ENCODE measurements at places on chromosomes 12 and 14.

DNA sequence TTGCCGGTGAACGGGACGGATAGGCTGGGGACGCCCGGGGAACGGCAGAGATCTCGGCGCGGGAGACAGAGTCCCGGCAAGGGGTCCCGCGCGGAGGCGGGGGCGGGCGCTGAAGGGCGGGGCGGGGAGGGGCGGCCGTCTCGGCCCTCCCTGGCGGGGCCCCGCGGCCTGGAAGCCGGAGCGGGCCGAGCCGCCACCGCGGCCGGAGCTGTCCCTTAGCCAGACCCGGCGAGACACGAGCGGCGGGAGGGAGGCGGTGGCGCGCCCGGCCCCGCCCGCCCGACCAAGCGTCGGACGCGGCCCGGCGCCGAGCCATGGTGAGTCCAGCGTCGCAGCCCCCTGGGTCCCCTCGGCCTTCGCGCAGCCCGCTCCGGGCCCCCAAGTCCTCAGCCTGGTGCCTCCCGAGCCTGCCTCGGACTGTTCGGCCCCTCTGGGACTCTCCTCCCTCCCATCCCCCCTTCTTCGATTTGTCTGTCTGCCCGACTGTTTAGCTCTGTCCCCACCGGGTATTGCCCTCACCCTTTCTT, at the start of gene ARHGEF40:
TSS of gene ARHGEF40 (plus strand) at position 222 of the 527 bp plus-strand sequence. CDS start at position 315, 93 bp downstream.
- DNase-seq = no peak

DNA sequence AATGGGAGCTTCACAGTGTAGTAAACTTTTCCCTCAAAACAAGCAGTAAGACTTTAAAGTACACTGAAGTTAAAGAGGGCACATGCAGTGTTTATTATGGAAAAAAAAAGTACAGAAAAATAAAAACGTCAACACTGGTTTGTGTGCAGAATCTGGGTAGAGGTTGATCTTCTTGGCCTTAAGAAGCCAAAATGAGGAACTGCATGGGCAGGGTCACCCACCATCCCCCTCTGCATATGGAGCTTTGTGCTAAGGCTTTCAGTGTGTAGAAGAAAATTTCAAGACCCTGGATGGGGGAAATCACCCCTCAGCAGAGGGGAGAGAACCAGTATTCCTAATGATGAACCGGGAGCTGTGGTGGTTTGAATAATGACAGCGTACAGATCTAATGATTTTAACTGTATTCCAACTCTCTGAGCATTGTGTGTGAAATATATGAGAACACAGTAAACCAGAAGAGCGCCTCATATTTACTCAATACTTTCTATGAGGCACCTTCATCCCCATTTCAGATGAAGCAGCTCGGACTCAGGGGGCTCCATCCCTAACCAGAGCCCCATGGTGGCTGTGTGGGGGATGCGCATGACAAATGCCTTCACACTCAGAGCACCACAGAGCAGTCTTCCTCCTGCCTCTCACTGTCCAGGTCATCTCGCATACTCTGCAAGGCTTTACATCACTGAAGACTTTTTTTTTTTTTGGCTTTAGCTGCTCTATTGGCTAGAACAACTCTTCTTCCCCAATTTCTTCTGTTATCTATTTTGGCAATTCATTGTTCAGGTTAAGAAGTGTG, 33.4 kb downstream of the ACADS start:
- no peak for DNase-seq

GRCh38 chr12:124168016-124168786, 126.7 kb upstream of the RFLNA start:
- DNase-seq = no peak

DNA sequence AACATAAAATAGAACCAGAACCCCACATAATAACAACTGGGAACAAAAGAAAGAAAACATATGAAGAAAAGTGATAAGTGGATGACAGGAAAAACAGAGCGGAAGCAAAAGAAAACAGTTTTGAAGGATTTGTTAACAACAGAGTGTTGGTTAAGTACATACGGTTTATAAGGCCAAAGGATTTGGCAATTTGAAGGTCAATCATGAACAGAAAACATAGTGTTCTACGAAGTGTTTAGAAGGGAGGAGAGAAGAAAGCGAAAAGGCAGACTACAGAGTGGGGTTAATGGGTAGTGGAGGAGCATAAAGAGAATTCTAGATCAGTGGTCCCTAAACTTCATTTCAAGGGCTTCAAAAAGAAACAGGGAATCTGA, 3.9 kb upstream of the AP4S1 start:
- DNase-seq = no peak

- no peak for DNase-seq
Measured at GRCh38 chr12:84641940-84642545, 270.6 kb downstream of the SLC6A15 start.

DNA sequence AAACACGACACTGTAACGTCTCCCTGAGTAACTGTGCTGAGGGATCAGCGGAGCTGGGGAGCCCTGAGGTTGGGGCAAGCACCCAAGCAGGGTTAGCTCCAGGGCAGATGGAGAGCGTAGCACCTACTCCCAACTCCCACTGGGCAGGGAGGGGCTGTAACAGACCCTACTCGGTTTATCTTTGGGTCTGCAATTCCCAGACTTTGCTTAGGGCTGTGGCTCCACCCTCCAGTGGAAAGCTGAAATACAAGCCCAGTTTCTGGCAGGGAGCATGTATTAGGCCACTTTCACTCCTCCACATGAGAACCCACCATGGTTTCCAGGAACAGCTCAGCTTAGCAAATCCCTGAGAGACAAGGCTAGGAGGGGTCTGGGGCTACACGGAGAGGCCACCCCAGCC, 17.3 kb upstream of the TC2N start:
- DNase-seq = no peak

DNA sequence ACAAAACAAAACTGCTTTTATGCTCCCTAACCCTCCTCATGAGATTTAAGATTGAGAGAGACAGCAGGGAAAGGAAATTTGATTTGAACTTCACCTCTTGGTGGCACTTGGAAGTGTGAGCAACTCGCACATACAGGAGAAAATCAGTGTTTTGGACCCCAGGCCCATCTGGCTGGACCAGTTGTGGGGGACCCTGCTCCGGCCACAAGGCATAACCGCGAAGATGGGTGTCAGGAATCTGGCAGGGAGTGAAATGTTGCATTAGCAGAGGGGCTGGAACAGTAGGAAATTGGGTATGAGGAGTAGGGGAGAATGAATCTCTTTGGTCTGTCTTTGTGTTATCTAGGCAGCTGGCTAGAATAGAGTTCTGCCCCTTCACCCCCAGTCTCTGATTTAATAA, 1.2 kb downstream of the CIROP start:
- DNase-seq = no peak

- DNase-seq = no peak
Measured at GRCh38 chr14:100405760-100406455, 82.8 kb downstream of the SLC25A47 start.

GRCh38 chr12:80877721-80878265, 59.9 kb downstream of the LIN7A start:
- no peak for DNase-seq

DNA sequence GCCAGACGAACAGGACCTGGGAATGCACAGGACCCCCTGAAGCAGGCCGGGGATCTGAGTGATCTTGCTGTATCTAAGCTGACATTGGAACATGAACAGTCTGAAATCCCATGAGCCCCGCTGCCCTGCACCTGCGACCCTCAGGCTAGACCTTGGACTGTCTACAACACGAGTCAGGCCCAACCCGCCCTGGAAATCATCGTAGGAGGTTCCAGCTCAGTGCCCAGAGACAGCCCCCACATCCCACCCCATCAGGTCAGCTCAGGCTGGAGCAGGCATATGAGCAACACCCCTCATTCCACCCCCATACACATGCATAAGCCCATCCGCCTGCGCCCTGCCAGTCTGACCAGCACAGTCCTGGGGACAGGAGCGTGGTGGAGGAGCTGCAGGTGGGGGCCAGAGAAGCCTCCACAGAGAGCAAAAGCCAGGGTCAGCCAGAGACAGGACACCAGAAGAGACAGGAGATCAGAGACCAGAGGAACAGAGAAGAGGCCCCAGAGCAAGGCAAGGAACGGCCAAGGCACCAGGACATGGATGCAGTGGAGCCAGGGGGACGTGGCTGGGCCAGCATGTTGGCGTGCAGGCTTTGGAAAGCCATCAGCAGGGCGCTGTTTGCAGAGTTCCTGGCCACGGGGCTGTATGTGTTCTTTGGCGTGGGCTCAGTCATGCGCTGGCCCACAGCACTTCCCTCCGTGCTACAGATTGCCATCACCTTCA, at the start of gene AQP6:
TSS of gene AQP6 (plus strand) at position 307 of the 720 bp plus-strand sequence. CDS start at position 534, 227 bp downstream.
- DNase-seq = no peak

- DNase-seq = no peak
Measured at GRCh38 chr12:31009976-31010375, 63.7 kb upstream of the DDX11 start.

DNA sequence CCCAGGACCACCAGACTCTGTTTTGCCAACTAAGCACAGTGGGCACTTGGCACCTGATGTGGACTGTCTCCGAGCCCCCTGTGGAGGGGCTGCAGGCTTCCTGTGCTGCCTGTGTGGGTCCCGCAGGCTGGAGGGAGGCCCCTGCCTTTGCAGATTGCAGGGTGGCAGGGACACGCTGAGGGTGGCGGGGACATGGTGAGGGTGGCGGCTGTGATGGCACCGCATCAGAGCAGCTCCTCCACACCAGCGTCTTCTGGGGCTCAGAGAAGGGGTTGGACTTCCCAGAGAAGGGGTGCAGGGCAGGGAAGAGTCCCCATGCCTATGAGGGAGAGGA, 8.1 kb downstream of the ZFYVE21 start:
- no peak for DNase-seq

- DNase-seq = no peak
Measured at GRCh38 chr12:30977537-30978349, 51.2 kb downstream of the TSPAN11 start.

GRCh38 chr14:60925286-60925685, 55.6 kb downstream of the TRMT5 start:
- no peak for DNase-seq

DNA sequence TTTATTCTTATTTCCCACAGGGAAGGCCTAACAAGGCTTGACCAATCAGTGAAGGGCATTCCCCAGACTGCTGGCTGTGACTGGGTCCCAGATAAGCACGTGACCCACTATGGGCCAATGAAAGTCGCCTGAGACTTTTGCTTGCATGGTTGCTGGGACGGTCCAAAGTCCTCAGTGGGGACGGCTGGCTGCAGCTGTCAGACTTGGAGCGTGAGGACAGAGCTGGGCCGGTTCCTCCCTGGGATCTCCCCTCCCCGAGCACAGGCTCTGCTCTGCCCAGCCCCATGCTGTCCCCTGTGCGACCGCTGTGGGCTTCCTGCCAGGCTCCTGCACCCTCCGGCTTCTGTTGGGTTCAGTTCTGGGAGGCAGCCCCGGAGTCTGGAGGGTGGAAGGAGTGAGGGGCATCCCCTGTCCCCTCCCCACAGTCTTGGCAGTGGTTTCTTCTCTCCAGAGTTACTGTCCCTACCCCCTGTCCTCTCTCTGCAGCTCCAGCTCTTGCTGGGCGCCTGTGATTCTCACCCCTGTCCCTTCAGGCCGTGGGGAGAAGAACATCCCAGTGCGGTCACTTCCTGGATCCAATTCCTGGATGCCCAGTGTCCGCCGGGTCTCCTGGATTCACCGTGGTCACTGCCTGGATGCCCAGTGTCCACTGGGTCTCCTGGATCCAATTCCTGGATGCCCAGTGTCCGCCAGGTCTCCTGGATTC, 50.1 kb downstream of the GALNT9 start:
- no peak for DNase-seq
